WTC11 (cell line): ENCODE measurements at places on chromosomes 4 and X.

DNA sequence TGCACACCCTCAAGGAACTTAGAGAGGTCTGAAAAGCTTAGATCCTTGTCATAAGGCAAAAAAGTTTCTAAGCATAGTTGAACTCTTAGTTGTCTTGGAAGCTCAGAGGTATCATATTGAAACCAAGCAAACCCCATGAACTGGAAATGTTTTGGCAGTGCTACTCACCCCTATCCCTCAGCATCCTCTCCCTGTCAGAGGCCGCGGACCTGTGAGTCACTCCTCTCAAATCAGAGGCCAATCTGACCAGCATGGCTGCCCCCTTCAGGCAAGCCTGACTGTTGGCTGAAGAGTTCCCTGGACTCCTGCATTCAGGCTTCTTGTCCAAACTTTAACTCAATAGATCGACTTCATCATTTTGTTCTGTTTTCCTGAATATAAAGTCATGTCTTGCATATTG, 69.4 kb downstream of the KCNIP4 start:
- peak; percentile 68 for DNase-seq

GRCh38 chr4:75207902-75208301, 275.0 kb downstream of the PARM1 start:
- DNase-seq: no peak

- no peak for DNase-seq
Observed at GRCh38 chr4:106266201-106266600, 49.8 kb downstream of the TBCK start.

DNA sequence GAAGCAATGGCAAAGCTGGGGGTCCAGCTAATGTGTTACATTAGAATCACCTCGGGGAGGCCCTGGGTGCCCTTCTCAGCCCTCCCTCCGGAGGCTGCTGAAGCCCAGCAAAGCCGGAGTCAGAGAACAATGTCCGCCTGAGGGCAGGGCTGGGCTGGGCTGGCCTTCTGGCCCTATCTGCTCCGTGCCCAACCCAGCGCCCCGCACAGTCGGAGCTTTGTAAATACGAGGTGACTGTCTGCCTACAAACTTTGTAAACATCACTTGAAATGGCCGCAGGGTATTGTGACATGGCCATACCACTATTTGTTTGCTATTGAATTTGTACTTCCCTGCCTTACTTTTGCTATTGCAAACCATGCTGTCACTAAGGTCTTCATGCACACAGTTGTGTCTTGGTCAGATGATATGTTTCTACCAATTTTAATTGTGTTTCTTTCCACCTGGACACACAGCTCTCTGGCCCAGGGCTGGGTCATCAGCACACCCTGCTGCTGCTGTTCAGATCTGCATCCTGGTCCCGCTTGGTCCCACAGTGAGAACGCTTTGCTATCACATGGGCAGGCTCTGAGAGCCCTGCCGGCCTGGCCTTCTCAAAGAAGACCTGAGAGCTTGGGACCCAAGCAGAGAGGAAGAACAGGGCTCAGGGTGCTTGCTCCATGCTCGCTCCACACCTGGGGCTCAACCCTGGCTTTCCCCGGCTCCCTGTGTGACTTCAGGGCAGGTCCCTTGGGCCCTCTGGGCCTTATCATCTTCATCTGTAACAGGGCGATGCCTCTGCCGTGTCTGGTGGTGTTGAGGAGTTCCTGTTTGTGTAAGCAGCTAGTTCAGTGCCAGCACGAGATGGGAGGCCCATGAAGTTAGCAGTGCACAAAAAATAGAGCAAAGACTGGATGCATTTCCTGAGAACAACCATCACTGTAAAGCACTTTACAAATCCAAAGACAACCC, 2.3 kb downstream of the S100P start:
- DNase-seq: no peak
